ENCODE measurements at places on chromosomes 4 and X.

DNA sequence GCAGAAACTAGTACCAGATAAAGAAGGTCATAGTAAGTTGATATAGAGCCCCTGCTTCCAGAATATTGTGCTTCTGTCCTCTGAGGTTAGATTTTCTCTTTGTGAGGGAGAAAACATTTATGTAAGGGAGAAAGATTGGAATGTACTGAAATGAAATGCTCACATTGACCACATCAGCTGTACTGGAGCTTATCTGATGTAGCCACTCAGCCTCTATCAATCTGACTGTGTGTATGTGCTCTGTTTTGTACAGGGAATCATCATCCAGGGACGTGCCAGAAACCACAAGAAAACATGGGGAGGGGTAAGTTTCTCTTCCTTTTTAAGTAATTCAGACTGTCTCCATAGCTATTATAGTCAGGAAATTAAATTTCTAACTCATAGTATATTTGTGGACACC, 56.8 kb downstream of the PRRG1 start:
- peak; percentile 22 for DNase-seq

DNA sequence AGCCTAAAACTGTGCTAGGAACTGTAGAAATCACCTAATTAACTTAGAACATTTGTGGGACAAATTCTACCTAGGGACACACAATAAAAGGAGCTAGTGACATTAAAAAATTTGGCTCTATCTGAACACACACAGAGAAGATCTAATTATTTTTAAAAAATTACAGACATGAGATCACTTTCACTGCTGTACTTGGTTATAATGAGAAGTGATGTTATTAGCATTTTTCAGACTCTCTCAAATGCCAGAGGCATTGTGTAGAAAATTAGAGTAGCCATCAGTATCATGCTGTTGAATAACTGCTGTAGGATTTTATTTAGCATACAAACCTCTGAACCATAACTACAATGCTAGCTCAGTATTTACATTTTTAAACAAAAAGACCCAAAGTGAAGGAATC, 109.1 kb upstream of the ANK2 start:
- no peak for DNase-seq

DNA sequence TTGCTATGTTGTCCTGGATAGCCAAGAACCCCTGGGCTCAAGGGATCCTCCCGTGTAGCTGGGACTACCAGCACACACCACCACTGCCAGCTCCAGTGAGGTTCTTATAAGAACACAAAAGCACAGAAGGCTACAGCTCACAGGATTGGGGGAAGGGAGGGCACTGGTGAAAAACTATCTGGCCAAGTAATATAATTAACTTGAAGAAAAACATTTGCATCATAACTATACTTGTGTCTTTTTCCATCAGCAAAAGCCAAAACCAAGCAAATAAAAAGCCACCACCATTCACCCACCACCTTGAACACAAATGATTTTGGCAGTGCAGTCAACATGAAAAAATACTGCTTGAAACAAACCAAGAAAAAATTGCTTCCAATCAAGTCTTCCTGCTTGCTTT, 188.2 kb downstream of the MAML3 start:
- no peak for DNase-seq

GRCh38 chr4:2941138-2942036, 21.8 kb downstream of the NOP14 start:
- no peak for DNase-seq

DNA sequence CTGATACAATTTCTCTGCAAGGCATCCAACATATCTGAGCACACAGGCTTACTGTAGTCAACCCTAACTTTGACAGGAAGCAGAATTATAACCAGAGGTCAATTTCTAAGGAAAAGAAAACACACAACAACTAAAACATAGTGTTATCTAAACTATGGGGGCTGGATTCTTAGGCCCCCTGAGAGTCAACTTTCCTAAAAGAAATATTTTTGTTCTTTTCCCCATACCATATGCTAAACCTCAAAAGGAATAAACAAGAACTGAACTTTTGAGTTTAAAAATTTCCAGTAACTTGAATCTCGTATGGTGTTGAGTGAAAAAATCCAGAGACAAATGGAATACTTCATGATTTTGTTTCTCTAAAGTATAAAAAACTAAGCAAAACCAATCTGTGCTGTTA, 42.9 kb downstream of the ATXN3L start:
- no peak for DNase-seq

- no peak for DNase-seq
Measured at GRCh38 chr4:141640696-141641095, 4.3 kb downstream of the IL15 start.

DNA sequence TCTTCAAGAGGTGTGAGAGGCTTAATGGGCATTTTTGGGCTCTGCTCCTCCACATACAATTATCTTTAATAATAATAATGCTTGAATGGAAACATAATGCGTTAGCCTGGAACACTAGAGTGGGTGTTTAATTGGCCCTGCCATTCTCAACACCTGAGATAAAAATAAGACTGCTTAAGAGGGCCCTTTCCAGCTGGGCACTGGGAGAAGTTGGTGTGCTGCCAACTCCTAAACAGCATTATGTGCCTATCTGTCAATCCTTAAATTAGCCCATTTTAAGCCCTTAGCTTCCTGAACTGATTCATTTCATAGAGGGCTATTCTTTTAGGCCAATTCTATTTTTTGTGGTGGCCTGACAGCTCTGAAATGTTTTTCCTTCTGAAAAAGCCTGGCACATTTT, 211.1 kb upstream of the ZIC3 start:
- no peak for DNase-seq

GRCh38 chr4:81913427-81913879, 441.7 kb upstream of the RASGEF1B start:
- no peak for DNase-seq

- peak; percentile 59 for DNase-seq
Measured at GRCh38 chrX:119477812-119478232, 9.6 kb downstream of the SLC25A5 start.

- DNase-seq = no peak
Measured at GRCh38 chrX:153405426-153405825, 4.3 kb upstream of the PNMA6E start.

- peak; percentile 88 for DNase-seq
Measured at GRCh38 chr4:85005865-85006377, 39.4 kb upstream of the WDFY3 start.

GRCh38 chr4:56840559-56840958, 19.1 kb upstream of the SPINK2 start:
- DNase-seq = no peak

GRCh38 chrX:19869193-19869592, 18.2 kb downstream of the SH3KBP1 start:
- DNase-seq = no peak

GRCh38 chr4:3066836-3067400, 7.4 kb downstream of the HTT-AS start:
- no peak for DNase-seq

DNA sequence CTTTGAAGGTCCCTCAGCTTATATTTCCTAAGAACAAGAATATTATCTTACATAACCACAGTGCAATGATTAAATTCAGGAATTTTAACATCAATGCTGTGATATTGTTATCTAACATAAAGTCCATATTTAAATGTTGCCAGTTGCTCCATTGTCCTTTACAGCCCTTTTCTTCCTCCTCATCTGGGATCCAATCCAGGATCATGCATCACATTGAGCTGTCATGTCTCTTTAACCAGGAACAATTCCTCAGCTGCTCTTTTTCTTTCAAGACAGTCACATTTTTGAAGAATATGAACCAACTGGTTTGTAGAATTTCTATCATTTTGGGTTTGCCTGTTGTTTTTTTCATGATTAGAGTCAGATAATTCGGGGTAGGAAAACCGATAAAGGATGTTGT, 12.0 kb downstream of the TMSB4X start:
- no peak for DNase-seq

DNA sequence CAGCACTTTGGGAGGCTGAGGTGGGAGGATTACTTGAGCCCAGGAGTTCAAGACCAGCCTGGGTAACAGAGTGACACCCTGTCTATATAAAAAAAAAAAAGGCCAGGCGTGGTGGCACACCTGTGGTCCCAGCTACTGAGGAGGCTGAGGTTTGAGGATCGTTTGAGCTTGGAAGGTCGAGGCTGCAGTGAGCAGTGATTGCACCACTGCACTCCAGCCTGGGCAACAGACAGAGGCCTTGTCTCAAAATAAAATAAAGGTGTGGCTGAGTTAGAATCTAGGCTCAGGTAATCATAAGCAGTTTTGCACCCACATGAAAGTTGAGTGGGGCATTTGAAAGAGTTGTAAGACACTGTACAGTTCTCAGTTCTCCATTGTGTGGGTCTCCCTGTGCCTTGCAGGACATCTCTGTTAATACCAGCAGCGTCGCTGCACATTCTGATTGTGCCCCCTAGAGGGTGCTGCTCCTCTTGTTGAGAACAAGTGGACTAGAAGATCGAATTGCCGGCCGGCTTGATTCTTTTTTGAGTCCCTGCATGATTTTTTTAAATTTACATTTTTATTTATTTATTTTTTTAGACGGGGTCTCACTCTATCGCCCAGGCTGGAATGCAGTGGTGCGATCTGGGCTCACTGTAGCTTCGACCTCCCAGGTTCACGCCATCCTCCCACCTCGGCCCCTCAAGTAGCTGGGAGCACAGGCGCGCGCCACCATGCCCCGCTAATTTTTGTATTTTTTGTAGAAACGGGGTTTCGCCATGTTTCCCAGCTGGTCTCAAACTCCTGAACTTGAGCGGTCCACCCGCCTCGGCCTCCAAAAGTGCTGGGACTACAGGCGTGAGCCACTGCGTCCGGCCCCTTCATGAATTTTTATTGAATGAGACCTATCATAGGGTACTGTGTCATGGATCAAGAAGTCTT, 73.6 kb upstream of the RBMX start:
- DNase-seq = peak; percentile 53

GRCh38 chr4:108644237-108644636, 6.2 kb upstream of the OSTC start:
- peak; percentile 77 for DNase-seq

DNA sequence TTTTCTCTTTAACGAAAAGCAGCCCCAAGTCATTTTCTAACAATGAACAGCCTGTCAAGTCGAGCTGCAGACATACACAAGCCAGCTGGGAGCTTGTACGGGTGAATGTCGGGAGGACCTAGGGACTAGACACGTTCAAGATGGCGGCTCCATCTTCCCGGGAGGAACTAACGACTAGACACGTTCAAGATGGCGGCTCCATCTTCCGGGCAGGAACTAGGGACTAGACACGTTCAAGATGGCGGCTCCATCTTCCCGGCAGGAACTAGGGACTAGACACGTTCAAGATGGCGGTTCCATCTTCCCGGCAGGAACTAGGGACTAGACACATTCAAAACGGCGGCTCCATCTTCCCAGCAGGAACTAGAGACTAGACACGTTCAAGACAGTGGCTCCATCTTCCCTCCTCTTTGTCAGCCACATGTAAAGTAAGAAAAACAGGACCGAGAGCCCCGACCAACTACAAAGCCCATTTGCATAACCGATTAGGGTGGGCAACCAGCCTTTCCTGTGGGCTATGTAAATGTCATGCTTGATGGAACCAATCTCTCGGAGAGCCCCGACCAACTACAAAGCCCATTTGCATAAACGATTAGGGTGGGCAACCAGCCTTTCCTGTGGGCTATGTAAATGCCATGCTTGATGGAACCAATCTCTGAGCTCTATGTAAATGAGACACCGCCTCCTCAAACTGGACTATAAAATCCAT, 175.5 kb downstream of the DHRSX start:
- DNase-seq = peak; percentile 13

GRCh38 chr4:107824350-107825071, at the start of gene SGMS2:
SGMS2 (plus strand) TSS chr4:107824932; CDS start chr4:107895554, 70,622 bp downstream.
- DNase-seq = peak; percentile 92

Measured in HFFc6 (cell line).